Activated CD8-positive, alpha-beta T cell treated with anti-CD3 and anti-CD28 coated beads for 36 hours (primary cell): ENCODE measurements at places on chromosomes 2 and 18. TPM values are rescaled to one million over a fixed set of nuclear protein-coding genes. Genes with fewer than 3 reads are reported as not detected.

The TMEM17 gene
- 0.14 TPM for total RNA-seq

DNA sequence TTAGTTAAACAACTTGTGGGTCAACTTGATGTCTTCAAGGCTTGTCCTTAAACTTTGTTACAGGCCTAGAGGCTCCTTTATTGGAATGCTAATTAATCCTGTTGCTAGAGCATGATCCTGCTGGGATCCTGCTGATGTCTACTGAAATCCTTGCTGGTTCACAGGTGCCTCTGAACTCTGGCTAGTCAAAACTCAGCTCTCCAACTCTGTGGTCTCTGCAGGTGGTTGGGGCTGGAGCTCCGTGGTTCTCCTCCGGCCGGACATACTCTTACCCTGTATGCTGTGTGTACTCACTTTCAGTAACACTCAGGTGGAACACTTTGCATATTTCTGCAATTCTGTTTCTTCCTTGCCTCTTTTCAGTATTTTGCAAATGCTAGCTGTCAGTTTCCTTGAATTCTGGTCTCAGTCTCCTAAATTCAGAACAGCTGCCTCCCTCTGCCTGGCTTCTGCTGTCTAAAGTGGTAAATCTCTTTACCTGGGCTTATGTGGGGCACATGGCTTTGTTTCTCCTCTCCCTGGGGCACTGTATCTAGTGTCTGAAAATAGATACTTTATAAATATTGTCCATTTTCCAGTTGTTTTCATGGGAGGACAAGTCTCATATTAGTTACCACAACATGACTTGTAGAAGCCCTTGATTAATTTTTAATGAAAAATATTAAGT lies 113.0 kb downstream of the ATP9B start:
- DNase-seq, result no peak

GRCh38 chr2:17740203-17740602 lies 13.4 kb downstream of the SMC6 start:
- DNase-seq, result no peak

The OTOS gene
- total RNA-seq, result not detected

DNA sequence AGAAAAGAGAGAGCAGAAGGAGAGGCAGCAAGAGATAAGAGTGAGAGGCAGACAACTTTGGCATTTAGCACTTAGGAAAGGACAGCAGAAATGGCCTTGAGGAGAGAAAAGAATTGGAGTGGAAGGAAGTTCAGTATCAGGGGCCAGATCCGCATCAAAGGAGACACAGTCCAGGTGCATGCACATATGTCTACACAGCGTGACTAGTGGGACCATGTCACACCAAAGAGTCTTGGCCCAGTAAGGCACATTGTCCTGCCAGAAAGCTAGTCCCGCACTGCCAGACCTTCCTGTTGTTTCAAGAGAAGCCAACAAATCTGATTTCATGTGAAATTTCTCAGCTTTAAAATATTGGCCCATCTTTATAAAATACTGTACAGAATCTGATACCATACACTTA lies 8.5 kb upstream of the STK39 start:
- DNase-seq, result no peak

GRCh38 chr2:216888887-216889622 lies 29.2 kb upstream of the TNP1 start:
- no peak for DNase-seq

The EN1 gene
- total RNA-seq, result not detected

The KLHL41 gene
- total RNA-seq, result 0.34 TPM
